ENCODE measurements at places on chromosomes 12 and 14.

DNA sequence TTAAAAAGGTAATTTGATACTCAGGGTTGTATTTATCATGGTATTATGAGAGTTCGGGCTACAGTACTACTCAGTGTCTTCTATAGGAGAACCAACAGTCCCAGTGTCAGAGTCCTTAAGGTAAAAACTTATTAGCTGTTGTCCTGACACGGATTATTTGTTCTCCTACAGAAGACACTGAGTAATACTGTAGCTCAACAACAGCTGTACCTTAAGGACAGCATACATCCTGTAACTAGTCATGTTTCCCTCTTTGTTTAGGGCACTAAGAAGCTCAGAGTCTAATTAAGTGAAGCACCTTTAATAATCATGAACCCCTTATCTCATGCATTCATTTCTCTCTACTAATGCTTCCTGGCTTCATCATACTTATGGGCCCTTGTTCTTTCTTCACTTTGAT is 33.9 kb downstream of the ARF6 start:
- H3K4me1 ChIP-seq: no peaks in the 10 kb centered on the region
- H3K4me3 ChIP-seq: no peak overlapping the region
- no peak for DNase-seq
- H3K27me3 ChIP-seq: no peaks in the 10 kb centered on the region
- no peaks in the 10 kb centered on the region for H3K36me3 ChIP-seq

DNA sequence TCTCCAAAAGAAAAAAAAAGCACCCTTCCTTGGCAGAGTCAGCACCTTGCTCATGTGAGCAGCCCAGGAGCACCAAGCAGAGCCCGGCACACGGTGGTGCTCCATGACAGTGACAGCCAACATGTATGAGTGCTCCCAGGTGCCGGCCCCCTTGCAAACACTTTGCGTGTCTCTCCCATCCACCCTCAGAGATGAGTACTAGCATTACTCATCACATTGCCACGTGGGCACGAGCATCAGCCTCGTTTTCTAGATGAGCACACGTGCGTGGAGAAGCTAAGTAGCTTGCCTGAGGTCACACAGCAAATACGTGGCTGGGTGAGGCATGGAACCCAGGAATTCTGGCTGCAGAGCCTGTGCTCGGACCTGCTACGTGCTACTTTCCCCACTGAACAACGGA is 177.9 kb upstream of the PRMT8 start:
- no peak overlapping the region for H3K4me3 ChIP-seq
- no peak overlapping the region for H3K27ac ChIP-seq
- H3K36me3 ChIP-seq: no peaks in the 10 kb centered on the region
- no peaks in the 10 kb centered on the region for H3K27me3 ChIP-seq
- no peak for DNase-seq
- no peaks in the 10 kb centered on the region for H3K4me1 ChIP-seq

DNA sequence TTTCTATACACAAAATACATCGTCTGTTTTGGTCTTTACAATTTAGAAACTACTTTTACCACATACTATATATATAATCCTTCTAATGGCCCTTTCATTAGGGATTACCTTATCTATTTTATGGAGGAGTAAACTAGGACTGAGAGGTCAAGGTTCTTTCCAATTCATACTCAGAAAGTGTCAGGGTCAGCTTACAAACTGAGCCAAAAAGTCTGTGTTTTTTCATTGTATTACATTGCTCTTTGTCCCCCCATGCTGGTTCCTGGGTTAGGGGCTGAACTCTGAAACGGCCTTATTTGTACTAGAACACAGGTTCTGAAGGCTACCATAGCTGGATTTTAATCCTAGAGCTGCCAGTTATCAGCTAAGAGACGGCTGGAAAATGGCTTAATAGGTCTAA is 368.1 kb downstream of the GRIN2B start:
- no peak overlapping the region for H3K27ac ChIP-seq
- H3K36me3 ChIP-seq: no peaks in the 10 kb centered on the region
- DNase-seq: no peak
- no peaks in the 10 kb centered on the region for H3K27me3 ChIP-seq

- no peak overlapping the region for H3K4me3 ChIP-seq
- H3K27me3 ChIP-seq: no peaks in the 10 kb centered on the region
- no peaks in the 10 kb centered on the region for H3K4me1 ChIP-seq
- no peak for DNase-seq
- H3K36me3 ChIP-seq: no peaks in the 10 kb centered on the region
- no peak overlapping the region for H3K27ac ChIP-seq
Measured at GRCh38 chr14:89941830-89942377, 12.6 kb downstream of the EFCAB11 start.

GRCh38 chr12:75760573-75761294 is 249.3 kb upstream of the KRR1 start:
- H3K4me1 ChIP-seq: no peaks in the 10 kb centered on the region
- no peaks in the 10 kb centered on the region for H3K36me3 ChIP-seq
- H3K27me3 ChIP-seq: no peaks in the 10 kb centered on the region
- no peak overlapping the region for H3K4me3 ChIP-seq
- DNase-seq: no peak

All from effector memory CD4-positive, alpha-beta T cell (primary cell).